K562 (cell line): ENCODE measurements at places on chromosomes 3 and 15. TPM values are rescaled to one million over a fixed set of nuclear protein-coding genes. Genes with fewer than 3 reads are reported as not detected.

GRCh38 chr15:100131321-100132224 lies 210.2 kb downstream of the ADAMTS17 start:
- peaks cover 5% of the 10 kb centered on the region; the same call in 1 of the 2 replicates for H3K4me1 ChIP-seq
- H3K4me3 ChIP-seq = no peak overlapping the region
- H3K27me3 ChIP-seq = peaks cover 42% of the 10 kb centered on the region
- peak; percentile 78 for DNase-seq
- no peaks in the 10 kb centered on the region for H3K36me3 ChIP-seq

DNA sequence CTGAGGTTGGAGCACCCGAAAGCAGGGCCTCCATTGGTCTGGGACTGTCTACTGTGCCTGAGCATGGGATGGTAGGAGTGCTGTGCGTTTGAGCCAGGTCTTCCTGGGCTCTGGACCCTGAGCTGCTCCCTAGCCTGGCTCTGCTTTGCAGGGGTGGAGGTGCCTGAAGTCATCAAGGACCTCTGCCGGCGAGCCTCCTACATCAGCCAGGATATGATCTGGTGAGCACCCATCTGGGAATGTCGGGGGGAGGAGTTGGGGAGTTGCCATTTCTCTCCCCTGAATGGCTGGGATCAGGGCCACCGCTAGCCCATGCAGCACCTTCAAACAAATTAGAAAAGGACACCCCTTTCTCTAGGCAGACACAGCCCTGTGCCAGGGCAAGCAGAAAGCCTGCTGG lies 20.7 kb downstream of the DUOX1 start:
- peaks cover 2% of the 10 kb centered on the region; the same call in 2 of the 3 replicates for H3K27me3 ChIP-seq
- no peaks in the 10 kb centered on the region for H3K36me3 ChIP-seq
- H3K4me1 ChIP-seq = no peaks in the 10 kb centered on the region
- H3K27ac ChIP-seq = no peak overlapping the region
- no peak overlapping the region for H3K4me3 ChIP-seq
- no peak for DNase-seq

GRCh38 chr15:55026381-55026780 lies 170.4 kb downstream of the RSL24D1 start:
- DNase-seq = no peak
- H3K4me1 ChIP-seq = no peaks in the 10 kb centered on the region
- H3K27ac ChIP-seq = no peak overlapping the region
- no peaks in the 10 kb centered on the region for H3K27me3 ChIP-seq
- no peak overlapping the region for H3K4me3 ChIP-seq

GRCh38 chr3:36893137-36893557 lies 51.7 kb downstream of the TRANK1 start:
- DNase-seq = peak; percentile 52
- no peaks in the 10 kb centered on the region for H3K27me3 ChIP-seq
- H3K27ac ChIP-seq = peak overlapping the region; percentile 35; the same call in 1 of the 3 replicates
- H3K4me1 ChIP-seq = peaks cover 9% of the 10 kb centered on the region; the same call in 2 of the 3 replicates
- no peak overlapping the region for H3K4me3 ChIP-seq

DNA sequence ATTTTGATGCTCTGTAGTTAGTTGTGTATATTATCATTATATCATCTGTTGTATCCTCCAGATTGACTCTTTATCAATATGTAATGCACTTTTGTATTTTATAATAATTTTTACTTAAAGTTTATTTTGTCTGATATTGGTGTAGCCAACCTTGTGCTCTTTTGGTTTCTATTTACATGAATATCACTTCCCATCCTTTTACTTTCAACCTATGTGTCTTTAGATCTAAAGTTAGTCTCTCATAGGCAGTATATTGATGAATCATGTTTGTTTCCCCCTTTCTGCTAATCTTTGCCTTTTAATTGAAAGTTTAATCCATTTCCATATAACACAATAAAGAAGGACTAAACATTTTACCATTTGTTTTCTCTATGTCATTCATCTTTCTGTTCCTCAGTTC lies 28.1 kb upstream of the CD200R1L start:
- no peak overlapping the region for H3K27ac ChIP-seq
- DNase-seq = no peak
- no peak overlapping the region for H3K4me3 ChIP-seq
- no peaks in the 10 kb centered on the region for H3K36me3 ChIP-seq
- H3K27me3 ChIP-seq = no peaks in the 10 kb centered on the region

GRCh38 chr3:102532901-102533300 lies 98.1 kb downstream of the ZPLD1 start:
- no peak overlapping the region for H3K4me3 ChIP-seq
- DNase-seq = no peak
- H3K27me3 ChIP-seq = no peaks in the 10 kb centered on the region
- H3K36me3 ChIP-seq = no peaks in the 10 kb centered on the region

- H3K36me3 ChIP-seq = no peaks in the 10 kb centered on the region
- DNase-seq = no peak
- no peak overlapping the region for H3K4me3 ChIP-seq
Measured at GRCh38 chr3:150069633-150070032, 98.9 kb upstream of the PFN2 start.

- DNase-seq = no peak
- H3K4me3 ChIP-seq = no peak overlapping the region
- no peak overlapping the region for H3K27ac ChIP-seq
- H3K36me3 ChIP-seq = no peaks in the 10 kb centered on the region
- H3K27me3 ChIP-seq = no peaks in the 10 kb centered on the region
Measured at GRCh38 chr3:54563501-54564200, 364.2 kb downstream of the LRTM1 start.

GRCh38 chr15:51299187-51300015 lies 39.0 kb downstream of the CYP19A1 start:
- H3K36me3 ChIP-seq = no peaks in the 10 kb centered on the region
- no peaks in the 10 kb centered on the region for H3K4me1 ChIP-seq
- no peak for DNase-seq
- no peak overlapping the region for H3K4me3 ChIP-seq
- peaks cover 18% of the 10 kb centered on the region; the same call in 2 of the 3 replicates for H3K27me3 ChIP-seq

DNA sequence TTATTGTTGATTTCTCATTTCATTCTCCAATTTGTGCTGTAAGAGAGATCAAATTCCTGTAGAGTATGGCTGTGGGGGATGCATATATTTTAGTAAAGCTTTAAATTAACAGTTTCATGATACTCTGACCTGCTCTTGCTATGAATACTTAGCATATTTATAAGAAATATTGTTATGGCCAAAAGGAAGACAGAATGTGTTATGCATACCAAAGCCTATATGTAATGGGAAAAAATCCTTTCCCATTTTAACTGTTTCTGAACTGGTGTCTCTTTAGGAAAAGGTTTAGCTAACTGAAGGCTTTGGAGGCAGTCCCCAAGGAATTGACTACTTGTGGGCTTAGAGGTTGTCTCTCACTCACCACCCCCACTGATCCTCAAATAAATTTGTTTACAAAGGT lies 59.2 kb downstream of the CADPS start:
- H3K4me3 ChIP-seq = no peak overlapping the region
- no peaks in the 10 kb centered on the region for H3K27me3 ChIP-seq
- no peak for DNase-seq
- no peaks in the 10 kb centered on the region for H3K4me1 ChIP-seq

- no peak for DNase-seq
- H3K4me3 ChIP-seq = no peak overlapping the region
- no peaks in the 10 kb centered on the region for H3K36me3 ChIP-seq
- no peak overlapping the region for H3K27ac ChIP-seq
- no peaks in the 10 kb centered on the region for H3K27me3 ChIP-seq
Measured at GRCh38 chr3:159829539-159830227, 159.0 kb upstream of the IL12A start.

- H3K36me3 ChIP-seq = peaks cover 53% of the 10 kb centered on the region; the same call in 1 of the 3 replicates
- H3K4me3 ChIP-seq = no peak overlapping the region
- H3K27ac ChIP-seq = no peak overlapping the region
- no peak for DNase-seq
- H3K27me3 ChIP-seq = no peaks in the 10 kb centered on the region
Measured at GRCh38 chr3:127032296-127032990, 49.5 kb downstream of the PLXNA1 start.

- peaks cover 43% of the 10 kb centered on the region for H3K4me1 ChIP-seq
Measured at GRCh38 chr15:75199357-75199940, 2.2 kb upstream of the C15orf39 start.

GRCh38 chr15:71595846-71596553 lies 214.4 kb upstream of the NR2E3 start:
- no peak overlapping the region for H3K4me3 ChIP-seq
- H3K36me3 ChIP-seq = no peaks in the 10 kb centered on the region
- H3K4me1 ChIP-seq = no peaks in the 10 kb centered on the region
- H3K27ac ChIP-seq = no peak overlapping the region
- H3K27me3 ChIP-seq = peaks cover 11% of the 10 kb centered on the region

GRCh38 chr3:104906001-104906639 lies 460.6 kb upstream of the ALCAM start:
- no peaks in the 10 kb centered on the region for H3K27me3 ChIP-seq
- no peaks in the 10 kb centered on the region for H3K4me1 ChIP-seq
- no peaks in the 10 kb centered on the region for H3K36me3 ChIP-seq
- DNase-seq = no peak
- H3K4me3 ChIP-seq = no peak overlapping the region

DNA sequence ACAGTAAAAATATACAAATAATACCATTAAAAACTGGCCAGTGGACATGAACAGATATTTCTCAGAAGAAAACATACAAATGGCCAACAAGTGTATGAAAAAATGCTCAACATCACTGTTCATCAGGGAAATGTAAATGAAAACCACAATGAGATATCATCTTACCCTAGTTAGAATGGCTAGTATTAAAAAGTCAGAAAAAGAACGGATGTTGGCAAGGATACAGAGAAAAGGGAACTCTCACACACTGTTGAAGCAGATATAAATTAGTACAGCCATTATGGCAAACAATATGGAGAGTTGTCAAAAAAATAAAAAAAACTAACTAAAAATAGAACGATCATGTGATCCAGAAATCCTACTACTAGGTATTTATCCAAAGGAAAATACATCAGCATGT lies 222.7 kb upstream of the NAALADL2 start:
- H3K27me3 ChIP-seq = no peaks in the 10 kb centered on the region
- H3K27ac ChIP-seq = no peak overlapping the region
- H3K4me3 ChIP-seq = no peak overlapping the region
- no peaks in the 10 kb centered on the region for H3K4me1 ChIP-seq
- H3K36me3 ChIP-seq = no peaks in the 10 kb centered on the region
- no peak for DNase-seq

DNA sequence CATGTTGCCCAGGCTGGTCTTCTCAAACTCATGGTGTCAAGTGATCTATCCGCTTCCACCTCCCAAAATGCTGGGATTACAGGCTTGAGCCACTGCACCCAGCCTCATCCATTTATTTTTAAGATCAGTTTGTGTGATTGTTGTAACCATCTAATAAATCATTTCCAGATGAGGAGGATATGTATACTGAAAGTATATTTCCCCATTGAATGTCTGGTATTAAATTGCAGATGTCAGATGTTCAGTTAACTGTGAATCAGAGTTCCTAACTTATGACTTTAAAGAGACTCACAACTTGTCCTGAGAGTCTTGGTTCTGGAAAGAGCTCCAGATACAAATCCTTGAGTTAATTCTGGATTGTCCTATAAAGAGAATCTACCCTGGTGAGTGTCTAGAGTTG lies 62.4 kb downstream of the TRIM71 start:
- H3K27ac ChIP-seq = no peak overlapping the region
- no peak for DNase-seq
- H3K4me3 ChIP-seq = no peak overlapping the region
- no peaks in the 10 kb centered on the region for H3K36me3 ChIP-seq
- peaks cover 59% of the 10 kb centered on the region for H3K27me3 ChIP-seq
- H3K4me1 ChIP-seq = no peaks in the 10 kb centered on the region

- H3K27me3 ChIP-seq = no peaks in the 10 kb centered on the region
- H3K4me1 ChIP-seq = no peaks in the 10 kb centered on the region; the same call in 1 of the 2 replicates
- H3K27ac ChIP-seq = no peak overlapping the region
Measured at GRCh38 chr3:58434990-58435389, 1.4 kb upstream of the PDHB start.

SERPINI2 gene
- total RNA-seq = 0.13 TPM in 1 of 2 replicates, not detected in the other

GHSR gene
- not detected in 2 replicates for total RNA-seq

FEZF2 gene
- total RNA-seq = not detected in 2 replicates

ISY1 gene
- total RNA-seq = 26.1 and 29.6 TPM in 2 replicates

ZNF501 gene
- total RNA-seq = 3.9 and 4.4 TPM in 2 replicates

NLGN1 gene
- not detected in 2 replicates for total RNA-seq
